ENCODE measurements at places on chromosomes 2 and 18.

GRCh38 chr2:17104454-17104853 lies 413.8 kb downstream of the RAD51AP2 start:
- no peak for DNase-seq

DNA sequence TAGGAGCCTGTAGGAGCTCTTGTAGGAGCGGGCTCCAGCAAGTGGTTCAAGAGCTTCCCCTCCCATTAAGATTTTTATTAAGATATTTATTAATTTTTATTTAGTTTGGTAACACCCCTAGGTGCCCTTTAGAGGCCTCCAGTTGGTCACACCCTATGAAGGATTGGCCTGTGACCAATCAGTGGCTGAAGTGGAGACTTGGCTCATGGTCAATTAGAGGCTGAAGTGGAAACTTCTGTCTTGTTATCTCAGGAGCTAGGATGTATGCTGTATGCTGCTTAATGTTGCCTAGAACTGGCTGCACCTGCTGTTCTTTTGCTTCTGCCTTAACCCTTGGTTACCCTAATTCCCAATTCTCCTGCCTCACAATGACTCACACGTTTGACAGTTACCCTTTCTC lies 48.7 kb downstream of the DHRS9 start:
- DNase-seq: no peak

GRCh38 chr2:27261241-27261925 lies 1.5 kb downstream of the SLC30A3 start:
- DNase-seq: no peak

DNA sequence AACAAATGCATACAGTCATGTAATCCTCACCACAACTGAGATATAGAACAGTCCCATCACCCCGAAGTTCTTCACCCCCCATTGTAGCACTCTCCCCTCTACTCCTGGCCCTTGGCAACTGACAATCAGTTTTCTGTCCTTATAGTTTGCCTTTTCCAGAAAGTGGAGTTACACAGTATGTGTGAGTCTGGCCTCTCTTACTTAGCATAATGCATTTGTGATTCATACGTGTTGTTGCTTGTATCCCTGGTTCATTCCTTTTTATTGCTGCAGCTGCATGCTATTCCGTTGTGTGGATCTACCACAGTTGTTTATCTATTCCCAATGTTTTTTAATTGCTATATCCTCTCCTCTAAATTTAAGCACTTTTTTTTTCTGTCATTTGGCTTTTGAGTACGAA lies 17.6 kb downstream of the ACYP2 start:
- DNase-seq: no peak

DNA sequence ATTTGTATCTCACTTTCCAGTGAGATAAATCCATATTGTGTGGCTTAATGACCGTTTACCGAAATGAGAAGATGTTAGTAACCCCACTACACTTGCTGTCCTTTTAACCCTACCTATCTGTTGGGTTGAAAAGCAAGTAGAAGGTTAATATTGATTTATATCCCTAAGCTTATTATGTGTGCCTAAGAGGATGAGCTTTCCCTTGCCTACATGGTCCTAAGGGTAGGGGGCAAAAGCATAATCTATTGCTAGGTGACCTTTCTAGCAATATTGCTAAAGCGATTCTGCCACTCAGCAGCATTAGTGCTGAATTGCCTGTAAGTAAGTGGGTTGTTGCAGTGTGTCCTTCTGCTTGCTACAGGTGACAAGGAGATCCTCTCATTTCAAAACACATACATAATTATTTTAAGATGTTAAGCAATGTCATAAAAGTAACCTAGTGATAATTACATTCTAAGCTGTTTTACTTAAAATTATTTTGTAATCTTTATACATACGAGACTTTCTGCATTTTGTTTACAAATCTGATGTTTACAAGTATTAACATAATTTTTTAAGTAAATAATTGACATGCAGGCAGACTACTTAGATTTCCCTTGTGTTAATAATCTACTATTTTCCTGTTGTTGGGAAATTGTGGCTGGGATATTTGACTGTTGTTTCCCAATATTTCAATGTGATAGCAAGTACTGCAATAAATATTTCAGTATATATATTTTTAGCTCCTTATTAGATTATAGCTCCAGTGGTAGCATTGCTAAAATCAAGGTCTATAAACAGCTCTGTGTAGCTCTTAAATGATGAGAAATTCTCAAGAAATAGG lies 49.1 kb upstream of the CABYR start:
- no peak for DNase-seq

All from NB4 (cell line).